IPS DF 19.7 (cell line): ENCODE measurements at places on chromosomes 1 and 21.

DNA sequence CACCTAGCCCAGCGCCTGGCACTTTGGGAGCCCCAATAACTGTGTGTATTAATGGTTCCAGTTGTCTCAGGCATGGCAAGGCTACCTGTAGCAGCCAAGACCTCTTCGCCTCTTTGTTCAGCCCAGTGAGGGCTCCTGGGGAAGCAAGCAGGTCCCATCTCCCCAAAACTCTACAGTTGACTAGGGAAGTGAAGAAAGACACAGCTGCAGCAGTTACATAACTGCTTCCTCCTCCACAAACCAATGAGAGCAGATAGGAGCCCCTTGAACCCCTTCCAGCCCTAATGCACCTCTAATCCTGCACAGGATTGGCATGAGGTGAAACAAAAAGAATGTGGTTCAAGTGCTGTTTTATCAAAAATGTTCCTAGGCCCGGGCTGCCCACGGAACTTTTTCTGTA lies 100.5 kb downstream of the SYF2 start:
- DNase-seq, result no peak

DNA sequence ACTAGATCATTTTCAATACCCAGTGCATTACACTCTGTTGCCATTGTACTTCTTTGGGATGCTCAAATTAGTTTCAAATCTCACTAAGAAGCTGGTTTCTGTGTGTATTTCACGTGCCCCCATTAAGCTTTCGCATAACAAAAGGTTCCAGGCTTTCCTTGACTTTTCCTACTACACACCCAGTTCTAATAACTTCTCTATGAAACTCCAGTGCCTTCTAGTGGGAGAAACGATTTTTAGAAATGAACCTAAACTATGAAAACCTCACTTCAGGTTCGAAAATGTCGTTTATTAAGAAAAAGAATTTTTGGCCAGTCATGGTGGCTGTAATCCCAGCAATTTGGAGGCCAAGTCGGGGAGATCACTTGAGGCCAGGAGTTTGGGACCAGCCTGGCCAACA lies 2.8 kb downstream of the CFHR4 start:
- DNase-seq, result no peak

- no peak for DNase-seq
These were observed 21.9 kb downstream of the USP48 start for GRCh38 chr1:21761052-21761451.

- no peak for DNase-seq
These were observed 13.8 kb upstream of the GPR153 start for GRCh38 chr1:6274622-6275139.

DNA sequence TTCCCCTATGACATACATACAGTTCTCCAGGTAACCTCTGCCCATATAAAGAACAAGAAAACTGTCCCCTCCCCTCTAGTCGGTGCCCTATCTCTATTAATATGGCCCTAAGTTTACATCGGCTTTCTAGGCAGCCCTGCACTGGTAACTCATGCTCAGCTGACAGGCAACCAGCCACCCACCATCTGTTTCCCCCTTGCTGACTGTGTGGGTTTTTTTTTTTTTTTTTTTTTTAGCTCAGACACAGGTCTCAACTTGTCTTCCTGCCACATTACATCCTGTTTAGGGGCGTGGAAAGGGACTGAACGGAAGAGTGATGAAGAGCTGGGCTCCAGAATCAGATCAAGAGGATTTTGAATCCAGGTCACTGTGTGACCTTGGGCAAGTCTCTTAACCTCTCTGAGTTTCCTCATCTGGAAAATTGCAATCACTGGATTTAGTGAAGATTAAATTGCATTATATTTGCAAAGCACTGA lies 14.0 kb downstream of the LAPTM5 start:
- DNase-seq, result no peak

- DNase-seq, result peak; percentile 28
These were observed 61.7 kb downstream of the CASQ2 start for GRCh38 chr1:115706587-115707425.

- DNase-seq, result no peak
These were observed 37.4 kb downstream of the FCER1A start for GRCh38 chr1:159339536-159339935.

DNA sequence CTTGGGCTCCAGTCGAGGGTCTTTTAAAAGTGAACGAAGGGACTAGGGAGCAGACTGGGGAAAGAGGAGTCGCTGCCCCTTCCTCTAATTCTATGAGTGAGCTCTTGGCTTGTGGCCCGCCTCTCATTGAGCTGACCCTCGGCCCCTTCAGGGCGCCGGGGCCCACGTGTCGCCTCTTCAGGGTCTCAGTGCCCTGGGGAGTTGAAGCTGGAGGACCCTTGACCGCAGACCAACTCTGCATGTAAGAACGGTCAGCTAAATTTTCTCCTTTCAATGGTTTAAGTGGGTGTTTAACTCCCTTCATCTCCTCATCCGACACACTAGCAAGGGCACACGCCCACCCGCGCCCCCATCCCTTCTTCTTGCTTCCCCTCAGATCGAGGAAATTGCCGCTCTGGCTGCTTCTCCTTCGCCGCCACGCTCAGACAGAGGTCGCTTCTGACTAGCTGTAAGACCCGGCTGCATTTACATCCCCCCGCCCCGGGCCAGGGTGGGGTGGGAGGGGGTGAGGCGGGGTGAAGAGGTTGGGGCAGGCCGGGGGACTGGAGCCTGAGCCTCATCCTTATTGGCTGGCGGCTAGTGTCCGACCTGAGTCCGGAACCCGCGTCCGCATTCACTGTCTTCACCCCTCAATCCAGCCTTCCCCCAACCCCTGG lies 10.9 kb downstream of the NR5A2 start:
- no peak for DNase-seq

GRCh38 chr1:30765556-30766434 lies 8.2 kb upstream of the LAPTM5 start:
- no peak for DNase-seq

- DNase-seq, result no peak
These were observed 21.7 kb downstream of the DOP1B start for GRCh38 chr21:36178349-36178748.

DNA sequence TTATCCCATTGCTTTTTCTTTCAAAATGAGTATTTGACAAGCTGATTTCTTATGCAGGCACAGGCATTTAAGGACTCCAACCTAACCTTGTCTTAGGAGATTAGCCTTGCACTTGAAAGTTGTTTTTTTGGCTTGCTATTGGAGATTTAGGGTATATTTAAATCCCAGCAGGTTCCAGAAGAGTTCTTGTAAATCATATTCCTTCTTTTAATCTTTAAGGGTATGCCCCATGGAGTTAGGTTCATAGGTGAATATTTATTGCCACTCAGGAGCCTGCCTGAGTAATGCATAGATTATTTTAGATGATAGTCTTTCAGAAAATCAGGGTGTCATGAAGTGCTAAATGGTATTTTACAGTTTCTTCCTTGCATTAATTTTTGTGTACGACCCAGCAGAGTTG lies 146.5 kb downstream of the PATJ start:
- DNase-seq, result no peak

DNA sequence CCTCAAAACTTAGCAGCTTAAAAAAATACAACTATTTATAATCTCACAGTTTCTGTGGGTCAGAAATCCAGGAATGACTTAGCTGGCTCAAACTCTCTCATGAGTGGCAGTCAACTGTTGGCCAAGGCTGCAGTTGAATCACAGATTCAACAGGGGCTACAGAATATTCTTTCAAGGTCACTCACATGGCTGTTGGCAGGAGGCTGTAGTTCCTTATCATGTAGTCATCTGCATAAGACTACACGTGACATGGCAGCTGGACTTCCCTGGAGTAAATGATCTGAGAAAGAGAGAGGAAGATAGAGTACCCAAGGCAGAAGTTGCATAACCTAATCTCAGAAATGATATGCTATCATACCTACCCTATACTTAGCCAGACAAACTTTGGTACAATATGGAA lies 75.2 kb upstream of the TSPAN2 start:
- no peak for DNase-seq

DNA sequence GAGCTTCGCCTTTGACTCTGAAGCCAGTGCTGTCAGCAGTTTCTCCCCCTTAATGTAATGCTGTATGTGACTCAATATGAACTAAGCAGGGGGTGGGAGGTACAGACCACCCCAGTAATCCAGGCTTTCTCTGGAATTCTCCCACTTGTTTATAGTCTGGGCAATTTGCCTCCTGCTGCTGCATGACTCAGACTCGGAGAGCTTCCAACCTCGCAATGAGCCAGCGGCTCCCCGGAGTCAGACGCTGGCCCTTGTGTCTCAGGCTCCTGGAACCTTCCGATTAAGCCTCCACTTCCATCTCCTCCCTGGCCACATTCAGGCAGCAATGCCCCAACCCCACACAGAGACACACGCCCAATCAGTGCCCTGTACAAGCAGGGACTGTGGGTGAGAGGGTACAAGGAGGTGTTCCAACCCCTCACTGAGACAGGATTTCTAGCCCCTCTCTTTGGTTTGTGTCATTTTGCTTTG lies 471.7 kb upstream of the VAMP3 start:
- DNase-seq, result no peak

GRCh38 chr1:56387071-56387740 lies 192.2 kb downstream of the PLPP3 start:
- DNase-seq, result no peak

GRCh38 chr1:201408834-201409200 lies 9.7 kb upstream of the LAD1 start:
- DNase-seq, result no peak

DNA sequence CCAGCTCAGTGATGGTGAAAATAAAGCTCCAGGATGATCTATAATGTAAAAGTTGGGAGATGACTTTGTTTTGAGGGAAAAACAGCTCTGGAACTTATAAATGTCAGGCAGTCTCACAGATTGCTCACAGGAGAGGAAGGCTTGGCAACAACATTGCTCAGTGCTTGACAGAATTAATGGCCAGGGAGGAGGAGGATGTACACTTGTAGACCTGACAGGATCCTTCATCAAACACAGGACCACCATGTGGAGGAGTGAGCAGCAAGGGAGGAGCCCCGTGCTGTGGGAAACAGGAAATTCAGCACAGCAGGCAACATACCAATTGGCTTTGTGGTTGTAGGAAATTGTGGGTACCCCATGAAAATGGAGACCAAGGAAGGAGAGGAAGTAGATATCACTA lies 291.8 kb upstream of the CAMK1G start:
- no peak for DNase-seq

DNA sequence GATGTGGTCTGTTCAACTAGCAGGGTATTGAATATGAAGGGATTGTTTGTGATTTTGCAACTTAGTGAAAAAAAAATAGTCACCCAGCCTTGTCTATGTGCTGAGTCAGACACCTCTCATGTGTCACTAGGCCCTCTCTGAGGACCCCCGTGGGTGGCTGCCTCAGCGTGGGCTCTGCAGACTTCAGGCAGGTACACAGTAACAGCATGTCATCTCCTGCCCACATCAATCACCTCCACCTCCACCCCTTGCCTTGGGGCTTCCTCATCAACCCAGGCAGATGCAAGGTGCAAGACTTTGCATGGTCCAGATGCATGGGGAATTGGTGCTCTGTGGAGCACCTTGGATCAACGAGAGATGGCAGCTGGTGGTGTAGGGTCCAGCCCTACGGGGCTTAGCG lies 23.9 kb downstream of the PCP4 start:
- no peak for DNase-seq

GRCh38 chr21:34992736-34993398 lies 56.2 kb downstream of the RUNX1 start:
- no peak for DNase-seq

- DNase-seq, result no peak
These were observed 140.3 kb downstream of the PLXNA2 start for GRCh38 chr1:208103597-208104513.

- DNase-seq, result peak; percentile 15
These were observed 88.9 kb upstream of the WLS start for GRCh38 chr1:68321084-68321685.

DNA sequence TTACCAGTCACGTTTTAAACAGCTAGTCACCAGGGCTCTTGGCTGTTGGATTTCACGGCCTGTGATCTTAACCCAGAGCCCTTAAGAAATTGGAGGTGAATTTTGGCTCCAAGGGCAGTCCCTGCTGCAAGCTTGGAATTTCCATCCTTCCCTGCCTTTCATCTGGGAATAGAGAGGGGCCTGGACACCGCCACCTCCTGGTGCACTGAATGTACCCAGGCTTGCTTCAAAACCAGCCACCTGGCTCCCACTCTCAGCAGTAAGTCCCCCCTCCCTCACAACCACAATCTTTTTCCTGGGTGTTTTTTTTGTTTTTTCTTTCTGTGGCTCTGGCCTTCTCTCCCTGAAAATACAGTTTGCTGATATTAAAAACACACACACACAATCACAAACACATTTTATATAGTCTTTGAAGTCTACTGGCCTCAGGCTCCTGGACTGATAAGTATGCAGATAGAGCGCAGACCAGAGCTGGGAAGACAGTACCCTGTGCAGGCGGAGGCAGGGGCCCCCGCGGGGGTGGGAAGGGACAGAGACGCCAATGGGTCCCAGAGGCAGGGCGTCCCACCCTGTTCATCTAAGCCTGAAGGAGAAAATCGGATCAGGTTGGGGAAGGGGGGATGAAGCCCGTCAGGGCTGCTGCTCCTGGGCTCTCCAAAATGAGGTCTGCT lies 65.8 kb upstream of the IGSF21 start:
- DNase-seq, result no peak

GRCh38 chr1:52569449-52570210 lies 16.7 kb upstream of the TUT4 start:
- DNase-seq, result no peak

DNA sequence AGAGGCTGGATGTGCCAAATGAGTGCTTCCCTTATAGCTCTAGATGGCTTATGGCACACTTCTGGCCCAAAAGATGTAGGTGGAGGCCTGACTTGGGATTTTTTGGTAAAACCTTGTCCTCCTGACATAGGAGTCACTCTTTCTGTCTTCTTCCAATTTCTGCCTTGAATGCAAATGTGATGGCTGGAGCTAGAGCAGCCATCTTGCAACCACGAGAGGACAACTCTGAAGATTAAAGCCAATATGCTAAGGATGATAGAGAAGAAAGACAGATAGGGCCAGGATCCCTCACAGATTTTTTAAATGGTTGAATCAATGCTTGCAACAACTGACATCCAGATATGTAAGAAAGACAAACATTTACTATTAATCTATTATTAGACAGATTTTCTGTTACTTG lies 8.5 kb upstream of the GPR137B start:
- no peak for DNase-seq

- DNase-seq, result no peak
These were observed 10.9 kb downstream of the PTCH2 start for GRCh38 chr1:44832056-44832705.

DNA sequence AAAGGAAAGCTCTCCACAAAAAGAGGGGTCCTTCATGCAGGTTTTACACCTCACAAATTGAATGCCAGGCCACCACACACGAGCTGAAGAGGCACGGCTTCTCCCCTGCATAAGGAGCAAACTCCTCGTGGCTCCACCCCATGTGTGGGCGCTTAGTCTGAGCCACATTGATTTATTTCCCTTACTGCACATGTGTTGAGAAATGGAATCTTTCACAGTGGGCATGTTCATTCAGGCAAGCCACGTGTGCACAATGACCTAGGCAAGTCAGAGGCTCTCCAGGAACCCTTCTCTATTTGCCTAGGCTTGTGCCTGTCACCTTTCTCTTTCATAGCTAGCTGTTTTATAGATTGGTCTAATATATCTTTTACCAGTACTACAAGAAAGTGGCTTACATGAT lies 120.5 kb downstream of the LTN1 start:
- DNase-seq, result no peak

GRCh38 chr1:165632491-165632890 lies 1.5 kb downstream of the MGST3 start:
- DNase-seq, result no peak
